ENCODE measurements at places on chromosomes 2 and 18.

DNA sequence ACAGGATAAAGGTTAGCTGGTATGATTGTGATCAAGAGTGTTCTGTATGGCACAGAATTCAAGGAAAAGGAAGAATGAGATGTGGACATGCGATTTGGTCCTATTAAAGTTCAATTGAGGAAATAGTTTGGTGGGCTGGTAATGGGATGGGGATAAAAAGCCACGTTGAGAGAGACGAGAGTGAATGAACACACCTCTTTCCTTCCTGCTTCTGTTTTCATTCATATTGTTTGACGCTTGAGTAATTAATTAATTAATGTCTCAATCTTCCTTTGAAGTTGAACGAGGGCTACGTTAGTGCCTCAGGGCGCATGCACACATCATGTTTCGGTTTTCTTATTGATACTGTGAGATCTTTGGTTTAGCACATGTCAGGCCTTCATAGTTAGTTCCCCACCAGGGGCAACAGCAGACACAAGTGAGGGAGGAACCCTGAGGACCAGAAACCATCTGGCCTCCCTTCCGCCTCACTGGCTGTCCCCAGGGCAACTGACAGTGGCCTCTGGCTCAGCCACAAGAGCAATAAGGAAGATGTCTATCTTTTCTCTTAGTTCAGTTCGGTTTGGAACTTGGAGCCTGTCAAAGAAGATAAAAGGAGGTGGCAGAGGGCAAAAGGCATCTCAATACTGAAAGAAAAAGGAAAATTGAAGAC lies 116.0 kb downstream of the LIPG start:
- DNase-seq, result no peak

GRCh38 chr2:56666777-56667176 lies 483.0 kb downstream of the CCDC85A start:
- DNase-seq, result no peak

GRCh38 chr2:27980242-27980641 lies 89.7 kb downstream of the BABAM2 start:
- no peak for DNase-seq

GRCh38 chr2:44148999-44149398 lies 19.7 kb upstream of the PPM1B start:
- DNase-seq, result no peak

DNA sequence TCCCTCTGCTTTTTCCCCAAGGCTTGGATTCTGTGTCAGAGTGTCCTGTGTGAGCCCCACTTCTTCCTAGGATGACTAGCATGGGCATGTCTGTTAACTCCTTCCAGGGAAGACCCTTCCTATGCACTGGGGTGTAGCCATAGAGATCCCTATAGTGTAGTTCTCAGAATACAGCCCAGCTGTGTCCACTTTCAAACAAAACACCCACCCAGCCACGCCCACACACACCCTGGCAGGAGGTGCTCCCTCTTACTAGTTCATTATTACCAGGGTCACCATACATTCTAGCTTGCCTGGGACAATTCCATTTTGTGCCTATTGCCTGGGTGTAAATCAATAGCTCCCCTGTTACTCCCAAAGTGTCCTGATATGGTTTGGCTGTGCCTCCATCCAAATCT lies 195.6 kb downstream of the MYCN start:
- DNase-seq, result no peak

DNA sequence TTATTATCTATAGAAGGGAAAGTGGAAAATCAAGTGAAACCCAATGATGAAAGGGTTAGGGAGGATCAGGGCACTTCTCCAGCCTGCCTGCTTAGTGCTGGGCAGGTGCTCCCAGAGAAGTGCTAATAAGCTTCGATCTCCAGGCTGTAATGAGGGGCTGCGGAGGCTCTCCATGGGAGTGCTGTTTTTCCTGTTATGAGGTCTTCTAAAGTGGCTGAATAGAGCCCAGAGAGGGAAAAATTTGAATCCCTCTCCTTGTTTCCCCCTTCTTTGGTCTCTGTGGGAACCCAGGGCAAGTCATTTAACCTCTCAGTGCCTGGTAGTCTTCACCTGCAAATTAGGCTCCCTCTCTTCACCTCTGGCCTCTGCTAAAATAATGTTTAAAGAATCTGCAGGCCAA lies 351.7 kb upstream of the DCC start:
- no peak for DNase-seq

DNA sequence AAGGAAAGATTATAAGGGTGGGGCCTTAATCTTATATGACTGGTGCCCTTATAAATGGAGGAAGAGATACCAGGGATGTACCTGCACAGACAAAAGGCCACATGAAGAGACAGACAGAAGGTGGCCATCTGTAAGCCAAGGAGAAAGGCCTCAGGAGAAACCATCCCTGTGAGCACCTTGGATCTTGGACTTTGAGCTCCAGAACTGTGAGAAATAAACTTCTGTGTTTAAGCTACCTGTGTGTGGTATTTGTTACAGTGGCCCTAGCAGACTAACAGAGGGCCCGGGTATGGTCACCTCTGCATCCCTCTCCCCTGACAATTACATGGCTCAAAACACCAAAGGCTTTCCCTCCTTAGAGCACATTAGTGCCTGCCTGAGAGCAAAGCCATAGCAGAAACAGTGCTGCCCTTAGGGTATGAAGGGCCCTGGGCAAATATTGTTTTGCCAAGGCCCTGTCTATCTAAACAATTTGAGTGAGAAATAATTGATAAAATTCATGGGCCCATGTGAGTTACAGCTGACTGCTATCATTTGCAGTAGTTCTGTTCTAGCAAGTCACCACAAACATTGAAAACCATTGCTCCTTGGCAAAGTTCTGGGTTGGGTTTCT lies 109.3 kb upstream of the MYCN start:
- no peak for DNase-seq

DNA sequence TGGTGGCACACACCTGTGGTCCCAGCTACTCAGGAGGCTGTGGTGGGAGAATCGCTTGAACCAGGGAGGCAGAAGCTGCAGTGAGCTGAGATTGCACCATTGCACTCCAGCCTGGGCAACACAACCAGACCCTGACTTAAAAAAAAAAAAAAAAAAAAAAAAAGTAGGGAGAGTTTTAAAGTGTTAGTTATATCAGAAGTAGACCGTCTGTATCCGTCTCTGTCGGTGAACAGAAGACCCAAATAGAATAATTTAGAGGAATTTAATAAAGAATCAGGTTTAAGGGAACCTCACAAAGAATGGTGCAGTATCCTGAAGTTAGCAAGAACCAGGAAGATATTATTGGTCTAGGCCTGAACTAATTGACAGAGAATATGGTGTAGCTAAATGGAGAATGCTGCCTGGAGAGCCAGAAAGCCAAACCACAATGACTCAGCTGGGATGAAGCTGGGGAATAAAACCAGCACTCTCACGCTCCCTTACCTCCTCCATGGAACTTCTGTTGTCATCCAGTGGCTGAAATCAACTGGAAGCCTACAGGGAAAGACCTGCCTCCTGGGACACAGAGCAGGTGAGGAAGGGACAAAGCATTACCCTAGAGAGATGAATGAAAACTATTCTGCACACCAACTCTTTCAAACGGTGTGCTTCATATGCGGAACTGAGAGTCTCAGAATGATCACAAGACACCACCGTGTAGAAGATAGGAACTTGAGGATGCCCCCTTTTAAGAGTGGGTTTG lies 39.1 kb upstream of the PLEKHM3 start:
- peak; percentile 93 for DNase-seq

- no peak for DNase-seq
Measured at GRCh38 chr18:63262369-63263335, 56.9 kb downstream of the BCL2 start.

DNA sequence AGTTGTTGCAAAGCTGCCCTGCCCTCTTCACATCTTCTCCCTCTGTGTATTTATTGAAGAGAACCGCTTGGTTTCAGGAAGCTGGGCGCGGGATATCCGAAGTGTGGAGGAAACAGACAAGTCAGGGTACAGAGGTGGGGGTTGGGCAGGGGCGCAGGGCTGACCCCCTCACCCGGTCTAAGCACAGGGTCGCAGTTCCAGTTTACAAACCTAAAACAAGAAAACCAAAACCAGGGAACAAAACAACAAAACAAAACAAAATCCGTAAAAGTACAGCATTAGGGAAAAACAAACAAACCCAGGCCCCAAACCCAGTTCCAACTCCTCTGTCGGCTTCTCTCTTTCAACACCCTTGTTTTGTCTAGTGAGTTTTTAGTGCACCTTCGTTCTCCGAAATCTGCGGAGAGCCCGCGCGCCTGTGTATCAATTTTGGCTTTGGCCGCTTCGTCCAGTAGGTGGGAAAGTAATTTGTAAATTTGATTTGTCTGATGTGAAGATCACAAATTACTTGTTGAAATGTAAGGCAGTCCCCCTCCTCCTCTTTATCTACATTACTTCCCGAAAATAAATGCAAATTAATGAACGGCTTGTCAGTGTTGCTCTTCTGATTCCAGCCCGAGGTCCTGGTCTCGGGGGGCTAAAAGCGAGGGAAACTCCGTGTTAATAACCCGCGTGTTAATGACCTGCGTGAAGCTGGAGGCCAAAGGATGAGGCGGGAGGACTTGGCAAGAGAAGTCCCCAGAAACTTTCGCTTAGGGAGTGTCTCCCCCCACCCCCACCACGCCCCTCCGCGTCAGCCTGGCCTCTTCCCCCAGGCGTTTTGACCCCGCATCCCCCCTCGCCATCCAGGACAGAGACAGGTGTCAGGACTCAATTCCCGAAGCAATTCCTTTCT lies 6.9 kb downstream of the OTX1 start:
- no peak for DNase-seq

- no peak for DNase-seq
Measured at GRCh38 chr2:51454177-51454576, 422.2 kb upstream of the NRXN1 start.

DNA sequence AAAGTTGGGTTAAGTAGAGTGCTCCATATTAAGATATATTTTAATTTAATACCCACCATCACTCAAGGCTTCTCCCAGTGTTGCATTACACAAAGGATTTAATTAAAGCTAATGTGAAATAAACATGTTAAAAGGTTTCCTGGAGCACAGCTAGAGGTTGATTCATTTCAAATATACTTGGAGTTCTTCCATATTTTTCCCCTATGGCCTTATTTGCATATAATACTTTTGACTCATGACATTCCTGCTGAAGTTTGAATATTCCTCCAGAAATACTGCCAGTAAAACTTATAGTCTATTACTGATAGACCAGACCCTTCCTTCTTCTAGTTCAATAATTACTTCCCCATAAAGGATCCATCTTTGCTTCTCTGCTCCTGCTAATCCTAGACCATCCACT lies 227.5 kb downstream of the GULP1 start:
- DNase-seq, result no peak

DNA sequence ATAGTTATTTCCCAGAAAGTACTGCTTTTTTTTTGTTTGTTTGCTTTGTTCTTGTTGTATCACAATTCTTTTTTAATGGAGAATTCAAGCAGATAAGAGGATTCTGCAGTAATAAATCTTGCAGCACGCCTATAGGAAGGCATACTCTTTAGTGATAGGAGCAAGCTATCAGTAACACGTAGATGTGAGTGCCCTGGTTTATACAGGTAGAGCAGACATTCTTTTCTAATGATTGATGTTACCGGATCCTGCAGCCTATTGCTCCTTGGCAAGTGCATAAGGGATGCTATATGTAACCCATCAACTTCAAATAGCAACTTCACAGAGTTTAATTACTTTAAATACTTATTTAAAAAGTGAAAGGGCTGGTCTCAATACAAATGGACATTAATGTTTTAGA lies 834.2 kb upstream of the GCFC2 start:
- DNase-seq, result no peak

DNA sequence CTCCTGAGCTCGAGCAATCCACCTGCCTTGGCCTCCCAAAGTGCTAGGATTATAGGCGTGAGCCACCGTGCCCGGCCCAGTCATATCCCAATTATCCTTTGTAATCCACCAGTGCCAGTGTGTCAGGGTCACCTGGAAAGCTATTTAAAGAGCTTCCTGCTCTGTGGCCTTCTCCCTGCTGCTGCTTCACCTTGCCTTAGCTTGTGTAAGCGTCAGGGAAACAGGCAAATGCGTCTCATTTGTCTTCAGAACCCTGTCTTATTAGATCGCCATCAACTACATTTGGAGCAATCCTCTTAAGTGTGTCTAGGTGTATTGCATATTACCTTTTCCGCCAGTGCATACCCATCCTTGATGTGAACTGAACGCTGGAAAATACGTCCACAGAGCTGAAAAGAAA lies 10.2 kb downstream of the KIF5C start:
- DNase-seq, result no peak

DNA sequence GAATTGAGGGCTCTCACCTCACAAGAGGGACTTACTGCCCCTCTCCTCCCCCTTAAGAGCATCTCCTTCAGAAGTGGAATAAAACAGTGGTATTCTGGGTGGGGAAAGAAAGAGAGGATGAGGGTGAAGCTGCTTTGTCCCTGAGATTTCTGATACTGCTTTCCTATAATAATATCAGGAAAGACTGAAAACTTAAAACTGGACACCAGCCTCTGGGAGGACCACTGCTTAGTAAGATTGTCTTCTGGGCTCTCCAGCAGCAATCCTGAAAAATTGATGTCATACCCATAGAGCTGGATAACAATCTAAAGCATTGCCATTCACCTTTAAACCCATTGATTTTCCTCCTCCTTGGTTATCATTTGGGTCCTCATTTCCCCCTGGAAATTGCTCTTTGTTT lies 4.7 kb upstream of the HOXD4 start:
- no peak for DNase-seq
